ENCODE measurements at places on chromosomes 7 and 10.

- peak; percentile 67 for DNase-seq
Measured at GRCh38 chr10:69845574-69846292, 44.0 kb downstream of the COL13A1 start.

GRCh38 chr10:51186361-51186760 lies 112.1 kb downstream of the PRKG1 start:
- peak; percentile 58 for DNase-seq

- no peak for DNase-seq
Measured at GRCh38 chr7:157310676-157311185, 26.1 kb upstream of the DNAJB6 start.

- DNase-seq: no peak
Measured at GRCh38 chr10:62637249-62638061, 167.1 kb upstream of the ADO start.

GRCh38 chr10:82452676-82453075 lies 577.7 kb downstream of the NRG3 start:
- DNase-seq: no peak

DNA sequence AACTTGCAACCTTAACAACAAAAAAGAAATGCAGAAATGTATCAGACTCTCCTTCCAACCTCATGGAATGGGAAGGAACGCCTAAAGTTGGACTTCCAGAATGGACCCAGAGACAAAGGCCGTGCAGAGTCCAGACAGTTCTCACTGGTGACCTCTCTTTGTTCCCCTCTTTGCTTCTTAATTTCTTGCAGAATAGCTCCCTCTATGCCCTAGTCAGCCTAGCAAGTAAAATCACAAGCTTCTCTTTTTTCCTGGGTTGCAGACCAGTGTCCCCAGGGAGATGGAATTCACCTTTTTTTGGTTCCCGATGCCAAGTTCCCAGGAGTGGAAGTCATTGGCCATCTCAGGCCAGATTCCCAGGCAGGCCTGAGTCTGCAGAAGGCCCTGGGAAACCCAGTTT lies 278.0 kb downstream of the CCSER2 start:
- no peak for DNase-seq

DNA sequence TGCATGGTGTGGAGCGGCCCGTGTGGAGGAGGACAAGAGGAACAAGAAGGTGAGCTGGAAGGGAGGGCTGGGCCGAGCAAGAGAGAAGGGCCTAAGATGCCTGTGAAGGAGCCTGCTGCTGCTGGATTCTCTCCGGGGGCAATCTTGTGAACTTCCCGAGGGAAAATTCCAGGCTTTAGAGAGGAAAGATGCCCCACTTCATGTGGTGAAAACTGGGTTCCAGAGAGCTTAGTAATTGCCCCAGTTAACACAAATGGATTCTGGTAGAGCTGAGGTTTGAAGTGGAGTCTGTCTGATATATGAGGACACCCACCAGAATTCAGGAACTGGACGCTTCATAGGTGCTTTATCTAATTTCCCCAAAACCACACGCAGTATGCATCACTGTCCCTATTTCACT lies 114.1 kb upstream of the ZMIZ1 start:
- no peak for DNase-seq

DNA sequence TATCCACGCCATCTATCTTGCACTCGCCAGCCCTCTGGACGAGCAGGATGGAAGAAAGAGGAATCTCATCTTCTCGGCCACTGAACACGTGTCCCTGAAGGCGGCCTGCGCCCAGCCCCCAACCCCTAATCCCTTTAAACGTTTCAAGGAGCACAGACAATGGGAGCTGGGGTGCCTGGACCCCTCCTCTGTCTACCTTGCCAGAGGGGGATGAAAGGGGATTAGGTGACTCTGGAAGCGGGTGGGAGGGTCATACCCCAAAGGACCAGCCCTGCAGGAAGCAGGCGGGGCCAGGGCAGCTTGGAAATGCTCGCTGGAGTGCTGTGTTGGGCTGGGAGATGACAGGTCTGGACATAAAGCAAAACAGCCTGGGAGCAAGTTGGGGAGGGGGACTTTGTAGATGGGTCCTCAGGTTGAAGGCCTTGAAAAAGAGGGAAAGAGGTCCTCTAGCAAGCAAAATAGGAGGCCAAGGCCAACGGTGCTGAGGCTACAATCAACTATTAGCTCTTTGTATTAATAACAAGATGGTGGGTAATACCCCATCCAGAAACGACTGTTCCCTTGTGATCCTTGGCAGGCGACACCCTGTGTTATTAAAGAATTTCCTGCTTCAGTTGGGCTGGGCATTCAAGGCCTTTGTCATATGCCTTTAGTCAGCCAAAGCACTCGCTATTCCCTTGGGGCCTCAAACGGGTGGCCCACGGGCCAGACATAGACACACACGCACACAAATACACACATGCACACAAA lies 126.5 kb upstream of the UNC5B start:
- DNase-seq: peak; percentile 9

GRCh38 chr10:128534686-128535085 lies 408.5 kb upstream of the MKI67 start:
- DNase-seq: no peak

DNA sequence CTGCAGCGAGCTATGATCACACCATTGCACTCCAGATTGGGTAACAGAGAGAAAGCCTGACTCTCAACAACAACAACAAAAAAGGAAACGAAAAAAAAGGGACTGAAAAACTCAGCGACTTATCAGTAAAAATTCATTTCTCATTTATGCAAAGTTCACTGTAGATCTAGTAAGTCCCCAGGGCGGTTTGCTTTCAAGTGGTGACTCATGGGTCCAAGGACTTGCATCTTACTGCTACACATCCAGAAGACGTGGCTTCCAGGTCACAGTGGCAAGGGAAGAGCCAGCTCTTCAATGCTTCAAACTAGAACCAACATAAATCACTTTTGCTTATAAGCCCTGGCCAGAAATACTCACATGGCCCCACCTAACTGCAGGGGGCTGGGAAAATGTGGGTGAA lies 178.3 kb upstream of the AUTS2 start:
- no peak for DNase-seq

GRCh38 chr7:130941322-130942210 lies 207.6 kb upstream of the KLF14 start:
- peak; percentile 48 for DNase-seq

- DNase-seq: no peak
Measured at GRCh38 chr10:96873756-96874467, 41.8 kb downstream of the LCOR start.

DNA sequence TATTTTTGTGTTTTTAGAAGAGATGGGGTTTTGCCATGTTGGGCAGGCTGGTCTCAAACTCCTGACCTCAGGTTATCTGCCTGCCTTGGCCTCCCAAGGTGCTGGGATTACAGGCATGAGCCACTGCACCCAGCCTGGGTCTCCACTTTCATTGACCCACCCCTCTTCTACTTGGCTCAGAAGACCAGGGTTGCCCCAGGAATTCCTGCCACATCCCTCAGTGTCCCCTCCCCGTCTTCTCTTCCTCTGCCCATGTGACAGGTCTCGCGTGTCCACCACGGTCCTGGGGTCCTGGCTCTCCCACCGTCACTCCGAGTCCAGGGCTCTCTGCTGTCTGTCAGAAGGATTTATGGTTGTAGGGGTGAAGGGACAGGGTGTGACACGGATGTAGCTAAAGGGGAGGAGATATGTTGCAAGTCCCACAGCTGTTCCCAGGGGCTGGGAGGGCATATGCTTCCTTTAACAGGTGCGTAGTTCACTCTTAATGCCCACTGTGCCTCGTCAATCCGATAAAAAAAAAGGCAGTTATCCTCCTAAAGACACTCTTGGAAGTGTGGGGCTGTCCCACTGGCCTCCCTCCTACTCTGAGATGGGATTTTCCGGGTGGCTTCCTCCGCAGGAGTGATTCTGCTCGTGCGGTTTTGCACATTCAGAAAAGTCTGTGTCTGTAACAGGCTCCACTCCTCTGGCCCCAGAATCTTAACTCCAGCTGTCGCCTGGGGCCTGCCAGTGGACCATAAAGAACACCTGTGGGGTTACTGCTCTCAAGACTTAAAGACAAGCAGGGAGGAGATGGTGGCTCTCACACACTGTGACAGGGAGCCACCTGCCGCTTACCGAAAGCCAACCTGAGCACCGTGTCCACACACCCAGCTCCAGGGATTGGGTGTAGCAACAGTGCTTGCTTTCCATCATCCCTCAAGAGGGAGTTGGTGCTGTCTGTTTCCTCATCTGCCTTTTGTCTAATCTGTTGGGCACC lies 36.7 kb upstream of the SHH start:
- DNase-seq: no peak

- no peak for DNase-seq
Measured at GRCh38 chr10:69745698-69746097, 56.0 kb upstream of the COL13A1 start.

GRCh38 chr7:117216436-117217069 lies 106.3 kb downstream of the WNT2 start:
- DNase-seq: no peak

DNA sequence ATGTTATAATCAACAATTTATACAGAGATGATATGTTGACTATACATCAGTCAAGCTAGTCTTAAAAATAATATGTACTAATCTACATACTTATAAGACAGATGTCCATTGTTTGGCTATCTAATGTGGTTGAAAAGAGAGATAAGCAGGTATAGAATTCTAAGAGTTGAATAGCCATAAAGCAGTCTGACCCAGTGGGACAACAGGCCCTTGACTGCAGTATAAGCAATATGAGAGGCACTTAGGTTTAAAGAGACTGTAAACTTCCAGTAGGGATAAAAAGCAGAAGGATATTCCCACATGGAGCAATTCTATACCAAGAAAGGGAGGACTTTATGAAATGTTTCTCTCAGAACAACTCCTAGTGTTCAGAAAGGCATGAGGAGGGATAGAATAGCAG lies 139.3 kb downstream of the ELAPOR2 start:
- DNase-seq: no peak

DNA sequence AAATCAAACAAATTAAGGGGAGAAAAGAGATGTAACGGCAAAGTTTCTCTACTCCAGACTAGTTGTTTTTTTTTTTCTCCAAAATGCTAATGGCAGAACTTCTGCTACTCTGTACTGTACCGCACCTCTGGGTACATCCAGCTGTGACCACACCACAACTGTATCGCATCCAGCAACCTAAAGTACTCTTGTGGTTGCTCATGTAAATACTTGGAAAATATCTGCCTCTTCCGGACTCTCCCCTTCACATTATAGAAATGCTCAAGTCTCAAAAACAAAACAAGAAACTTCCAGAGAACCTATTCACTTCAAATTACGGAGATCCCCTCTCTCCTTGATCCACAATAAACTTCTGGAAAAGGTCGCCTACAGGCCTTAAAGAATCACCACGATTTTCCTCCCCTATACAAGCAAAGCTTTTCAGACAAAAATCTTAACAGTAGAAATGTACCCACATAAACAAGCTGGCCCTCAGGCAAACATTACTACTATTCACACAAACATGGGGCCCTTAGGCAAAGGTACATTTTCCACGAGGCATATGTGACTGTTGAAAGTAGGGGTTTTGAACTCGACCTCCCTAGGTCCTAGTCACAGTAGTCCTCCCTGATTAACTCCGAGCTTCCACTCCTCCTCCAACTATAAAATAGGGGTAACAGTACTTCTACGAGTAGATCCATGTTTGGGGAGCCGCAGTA lies 222.9 kb upstream of the MKLN1 start:
- peak; percentile 42 for DNase-seq

DNA sequence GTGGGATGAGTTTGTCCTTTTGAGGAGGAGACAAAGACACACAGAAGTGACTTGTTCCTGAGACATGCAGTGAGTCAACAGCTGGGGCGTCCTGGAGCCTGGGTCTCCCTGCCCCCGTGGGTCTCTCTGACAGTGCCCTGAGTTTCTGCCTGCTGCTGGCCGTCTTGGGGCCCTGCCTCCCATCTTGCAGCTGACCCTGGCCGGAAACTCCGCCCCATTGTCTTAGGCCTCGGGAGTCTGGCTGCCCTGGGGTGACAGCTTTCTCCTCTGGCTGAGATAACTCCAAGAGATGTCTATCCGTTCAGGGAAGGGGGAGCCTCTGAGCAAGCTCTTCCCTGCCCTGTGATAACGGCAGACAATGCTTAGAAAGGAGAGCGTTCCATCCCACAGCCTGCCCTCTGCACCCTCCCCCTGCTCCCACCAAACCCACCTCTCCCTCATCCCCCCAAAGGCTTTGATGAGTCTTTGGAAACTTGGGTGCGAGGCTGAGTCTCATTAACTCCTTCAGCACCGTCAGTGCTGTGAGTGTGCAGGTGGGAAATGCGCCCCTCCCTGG lies 69.5 kb upstream of the PODXL start:
- no peak for DNase-seq

DNA sequence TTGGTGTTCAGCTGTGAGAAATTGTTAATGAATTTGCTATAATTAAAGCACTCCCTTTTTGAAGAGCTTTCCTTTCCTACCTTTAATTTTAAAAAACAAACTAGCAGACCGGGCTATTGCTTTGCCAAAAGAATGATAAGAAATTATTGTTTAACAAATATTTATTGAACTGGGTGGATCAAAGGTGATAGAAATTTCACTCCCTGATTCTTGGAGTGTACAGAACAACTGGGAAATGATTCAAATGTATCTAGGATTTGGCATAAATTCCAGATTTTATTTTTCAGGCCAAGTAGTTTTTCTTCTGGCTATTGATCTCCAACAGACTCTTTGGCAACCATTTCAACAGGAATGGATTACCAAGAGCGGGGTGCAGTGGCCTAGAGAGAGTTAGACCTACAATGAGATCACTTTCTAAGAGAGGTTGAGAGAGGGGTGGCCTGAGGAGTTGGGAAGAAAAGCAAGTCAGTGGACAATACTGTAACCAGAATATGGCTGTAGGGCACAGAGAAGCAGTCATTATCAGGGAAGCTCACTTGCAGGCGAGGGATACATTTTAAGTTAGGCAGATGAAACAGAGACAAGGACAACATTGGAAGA lies 71.9 kb downstream of the PLXDC2 start:
- DNase-seq: no peak

DNA sequence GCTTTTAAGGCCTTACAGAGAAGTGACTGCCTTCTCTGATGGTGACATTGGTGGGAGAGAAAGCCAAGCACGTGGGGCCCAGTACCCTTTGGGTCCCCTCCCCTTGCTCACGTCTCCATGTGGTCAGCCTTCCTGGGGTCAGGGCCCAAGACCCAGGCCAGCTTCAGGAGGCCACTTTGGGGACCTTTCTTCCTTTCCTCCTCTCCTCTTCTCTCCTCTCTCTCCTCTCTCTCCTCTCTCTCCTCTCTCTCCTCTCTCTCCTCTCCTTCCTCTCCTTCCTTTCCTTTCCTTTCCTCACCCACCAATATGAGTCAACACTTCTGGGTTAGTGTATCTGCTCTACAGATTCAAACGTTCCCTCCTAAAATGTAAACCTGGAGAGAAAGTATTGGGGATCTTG lies 96.9 kb upstream of the AGK start:
- DNase-seq: no peak

GRCh38 chr7:7628476-7628875 lies 12.1 kb upstream of the UMAD1 start:
- no peak for DNase-seq

GRCh38 chr10:103676058-103676785 lies 179.2 kb downstream of the SH3PXD2A start:
- no peak for DNase-seq

DNA sequence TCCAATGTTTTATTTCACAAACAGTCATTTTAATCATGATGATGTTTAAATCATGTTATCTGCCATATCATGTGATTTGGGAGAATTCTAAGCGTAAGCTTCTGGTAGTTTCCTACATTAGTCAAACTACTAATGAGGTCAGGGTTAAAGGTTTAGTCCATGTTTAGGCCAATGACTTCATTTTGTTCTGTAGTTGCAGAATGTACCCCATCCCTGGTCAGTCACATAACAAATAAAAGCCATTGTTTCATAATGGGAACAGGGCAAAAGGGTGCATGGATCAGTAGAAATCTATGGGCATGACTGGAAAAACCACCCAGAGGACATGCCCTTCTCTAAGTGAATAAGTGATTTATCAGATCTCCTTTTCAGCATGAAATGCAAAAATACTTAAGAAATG lies 138.4 kb upstream of the ABCB5 start:
- no peak for DNase-seq

- no peak for DNase-seq
Measured at GRCh38 chr10:67262675-67263074, 336.8 kb downstream of the LRRTM3 start.
